CD8-positive, alpha-beta memory T cell (primary cell): ENCODE measurements at places on chromosomes 11 and 22.

GRCh38 chr11:107078375-107078774 lies 60.1 kb upstream of the GUCY1A2 start:
- DNase-seq: no peak

- DNase-seq: no peak
These were observed 50.3 kb upstream of the TTLL12 start for GRCh38 chr22:43237280-43237679.

DNA sequence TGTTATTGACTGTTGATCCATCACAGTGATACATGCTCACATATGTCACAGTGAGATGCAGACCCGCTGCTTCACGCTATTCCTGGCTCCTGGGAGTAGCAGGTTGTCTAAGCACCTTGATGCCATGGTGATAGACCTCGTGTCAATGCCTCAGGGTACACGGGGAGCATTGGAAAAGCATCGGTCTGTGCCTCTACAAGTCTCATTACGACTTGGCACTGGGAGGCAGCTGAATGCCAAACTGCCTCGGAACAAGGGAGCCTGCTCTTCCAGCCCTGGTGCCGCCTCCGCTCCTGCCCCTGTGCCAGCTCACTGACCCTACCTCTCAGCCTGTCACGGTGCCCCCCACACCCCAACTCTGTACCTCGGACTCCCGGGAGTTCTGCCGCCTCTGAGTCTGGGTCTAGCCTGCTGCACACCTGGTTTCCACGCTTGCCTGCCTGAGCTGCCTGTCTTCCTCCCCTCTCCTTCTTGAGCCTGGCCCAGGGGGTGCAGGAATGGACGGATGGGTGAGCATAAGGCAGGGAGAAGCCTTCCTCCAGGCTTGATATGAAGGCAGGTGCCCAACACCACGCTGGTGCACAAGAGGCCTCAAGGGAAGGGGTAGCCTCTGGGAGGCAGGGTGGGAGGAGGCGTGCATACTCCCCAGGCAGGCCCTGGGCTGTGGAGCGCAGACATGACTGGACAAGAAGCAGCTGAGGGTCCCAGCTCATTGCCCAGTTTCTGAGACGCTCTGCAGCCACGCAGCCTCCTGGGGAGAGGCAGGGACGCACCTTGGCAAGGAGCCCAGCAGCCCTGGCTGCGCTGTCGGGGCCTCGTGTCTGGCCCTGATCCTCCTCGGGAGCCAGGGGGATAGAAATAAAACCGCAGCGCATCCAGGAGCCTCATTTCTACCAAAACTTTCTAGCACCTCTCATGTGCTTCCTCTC lies 1.8 kb upstream of the NFAM1 start:
- DNase-seq: no peak

- no peak for DNase-seq
These were observed 364.3 kb downstream of the DCDC1 start for GRCh38 chr11:31005202-31005601.

GRCh38 chr22:43346521-43346929 lies 3.4 kb upstream of the SCUBE1 start:
- peak; percentile 56 for DNase-seq

DNA sequence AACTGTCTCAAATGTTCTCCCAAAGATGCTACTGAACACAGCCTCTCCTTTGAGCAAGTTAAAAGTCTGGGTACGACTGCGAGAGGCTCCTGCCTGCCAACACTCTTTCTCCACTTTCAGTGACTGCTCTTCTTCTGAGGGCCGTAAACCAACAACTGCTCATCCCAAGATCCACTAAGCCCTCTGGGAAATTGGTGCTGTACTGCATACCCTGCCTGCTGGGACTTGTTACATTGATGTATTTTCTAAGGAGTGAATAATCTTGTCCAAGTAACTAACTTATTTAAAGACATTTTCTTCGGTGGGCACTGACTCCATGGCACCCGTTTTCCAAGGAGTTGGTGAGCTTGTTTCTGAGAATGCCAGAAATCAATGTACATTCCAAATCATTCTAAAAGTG lies 87.2 kb downstream of the ZNF280B start:
- no peak for DNase-seq

- DNase-seq: no peak
These were observed 14.4 kb upstream of the PAMR1 start for GRCh38 chr11:35539781-35540281.

DNA sequence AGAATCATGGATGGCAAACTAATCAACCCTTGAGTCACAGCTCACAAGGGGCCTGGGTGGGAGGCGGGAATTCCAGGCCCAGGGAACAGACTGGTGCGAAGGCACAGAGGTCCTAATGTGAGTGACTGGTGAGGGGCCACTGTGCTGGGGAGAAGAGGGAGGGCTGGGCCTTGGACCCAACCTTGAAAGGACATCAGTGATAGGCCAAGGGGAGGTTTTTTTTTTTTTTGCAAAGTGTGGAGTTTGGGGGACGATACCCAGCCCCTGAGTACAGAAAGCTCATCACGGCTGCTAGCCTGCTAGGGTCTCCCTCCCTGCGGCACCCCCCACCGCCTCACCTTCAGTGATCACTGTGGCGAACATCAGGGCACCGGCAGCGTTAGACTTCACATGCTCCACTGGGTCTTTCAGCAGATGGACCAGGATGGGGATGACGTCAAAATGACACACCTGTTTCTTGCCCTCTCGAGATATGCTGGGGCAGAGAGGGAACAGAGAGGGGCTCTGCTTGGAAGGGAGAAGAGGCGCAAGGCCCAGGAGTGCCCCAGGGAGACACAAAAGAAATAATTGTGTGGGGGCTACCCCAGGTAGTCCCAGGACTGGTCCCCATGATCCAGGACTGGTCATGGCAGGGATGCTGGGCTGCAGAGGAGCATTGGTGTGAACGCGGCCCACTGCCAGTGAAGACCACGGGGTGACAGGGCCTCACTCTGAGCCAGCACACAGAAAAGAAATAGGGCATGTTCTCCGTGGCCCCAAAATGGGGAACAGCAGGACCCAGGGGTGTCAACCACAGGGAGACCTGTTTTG lies 8.6 kb upstream of the GNAZ start:
- no peak for DNase-seq

DNA sequence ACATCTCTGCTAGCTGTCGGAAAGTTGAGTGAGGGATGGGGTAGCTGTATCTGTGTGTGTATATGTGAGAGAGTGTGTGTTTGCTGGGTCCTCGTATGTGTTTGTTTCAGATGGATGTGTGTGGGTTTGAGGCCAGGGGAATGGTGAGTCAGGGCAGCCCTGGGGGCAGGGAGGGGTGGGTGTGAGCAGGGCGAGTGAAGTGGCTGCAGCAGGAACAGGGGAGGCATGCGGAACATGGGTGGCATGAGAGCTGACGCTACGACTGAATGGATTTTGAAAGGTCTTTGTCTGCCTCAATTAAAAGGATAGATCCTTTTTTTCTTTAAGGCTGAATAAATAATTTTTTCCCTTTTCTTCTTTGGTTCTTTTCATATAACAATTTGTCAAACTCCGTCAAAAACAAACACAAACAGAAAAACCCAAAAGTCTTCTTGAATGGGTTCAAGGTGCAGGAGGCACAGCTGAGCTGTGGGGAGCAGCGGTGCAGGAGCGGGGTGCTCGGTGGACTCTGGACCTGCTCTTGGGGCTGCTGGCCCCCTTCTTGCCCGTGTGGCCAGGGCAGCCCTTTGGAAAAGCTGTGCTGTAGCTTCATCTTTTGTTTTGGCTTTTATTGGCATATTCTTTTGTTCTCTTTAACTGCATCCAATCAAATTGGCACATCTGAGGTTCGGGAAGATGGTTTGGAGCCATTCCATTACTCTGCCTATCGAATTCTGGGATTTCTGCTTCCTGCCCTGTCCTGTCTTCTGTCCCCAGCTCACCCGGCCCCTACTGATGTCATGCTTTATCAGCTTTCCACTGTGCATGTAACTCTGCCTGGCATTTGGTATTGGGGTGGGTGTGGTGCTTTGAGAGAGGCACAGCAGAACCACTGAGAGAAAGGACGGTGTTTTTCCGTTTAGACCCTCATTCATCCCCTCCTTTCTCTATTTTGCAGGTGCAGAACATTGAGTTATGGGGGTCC lies 80.1 kb downstream of the ADAMTS15 start:
- no peak for DNase-seq

GRCh38 chr11:2675540-2675939 lies 24.3 kb downstream of the KCNQ1OT1 start:
- no peak for DNase-seq

DNA sequence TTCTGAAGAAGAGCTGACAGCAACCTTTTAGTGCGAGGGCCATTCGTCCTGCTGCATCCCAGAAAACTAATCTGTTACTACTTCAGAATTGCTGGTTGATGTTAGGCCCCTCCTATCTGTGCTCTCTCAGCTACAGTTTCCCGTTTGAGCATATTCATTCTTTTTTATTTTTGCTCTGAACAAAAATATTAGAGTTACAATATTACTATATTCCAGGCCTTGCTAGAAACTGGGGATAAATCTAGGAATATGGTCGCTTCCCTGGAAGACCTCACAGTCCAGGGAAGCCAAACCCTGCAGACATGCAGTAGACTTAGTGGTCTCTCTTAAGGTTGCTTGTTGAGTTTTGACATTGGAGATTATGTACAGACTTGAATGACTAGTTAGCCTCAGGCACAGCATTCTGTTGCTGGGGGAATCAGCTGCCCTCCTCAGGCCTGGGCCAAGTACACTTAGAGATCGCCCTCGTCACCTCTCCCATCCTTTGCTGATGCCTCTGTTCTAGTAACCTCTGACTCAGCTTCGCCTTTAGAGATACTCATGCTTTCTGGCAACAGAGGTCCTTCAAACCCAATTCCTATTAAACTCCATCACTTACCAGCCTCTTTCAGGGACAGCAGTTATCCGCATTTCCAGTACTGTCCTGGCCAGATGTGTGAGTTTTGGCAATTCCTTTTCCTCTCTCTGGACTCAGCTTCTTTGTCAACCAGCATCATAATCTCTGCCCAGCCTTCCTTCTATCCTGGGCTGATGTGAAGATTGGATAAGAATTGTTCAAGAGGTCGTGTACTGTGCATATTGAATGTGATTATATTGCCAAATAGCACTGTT lies 698 bp upstream of the ANAPC15 start:
- no peak for DNase-seq

- DNase-seq: no peak
These were observed 11.3 kb downstream of the MAML2 start for GRCh38 chr11:96331699-96332116.

DNA sequence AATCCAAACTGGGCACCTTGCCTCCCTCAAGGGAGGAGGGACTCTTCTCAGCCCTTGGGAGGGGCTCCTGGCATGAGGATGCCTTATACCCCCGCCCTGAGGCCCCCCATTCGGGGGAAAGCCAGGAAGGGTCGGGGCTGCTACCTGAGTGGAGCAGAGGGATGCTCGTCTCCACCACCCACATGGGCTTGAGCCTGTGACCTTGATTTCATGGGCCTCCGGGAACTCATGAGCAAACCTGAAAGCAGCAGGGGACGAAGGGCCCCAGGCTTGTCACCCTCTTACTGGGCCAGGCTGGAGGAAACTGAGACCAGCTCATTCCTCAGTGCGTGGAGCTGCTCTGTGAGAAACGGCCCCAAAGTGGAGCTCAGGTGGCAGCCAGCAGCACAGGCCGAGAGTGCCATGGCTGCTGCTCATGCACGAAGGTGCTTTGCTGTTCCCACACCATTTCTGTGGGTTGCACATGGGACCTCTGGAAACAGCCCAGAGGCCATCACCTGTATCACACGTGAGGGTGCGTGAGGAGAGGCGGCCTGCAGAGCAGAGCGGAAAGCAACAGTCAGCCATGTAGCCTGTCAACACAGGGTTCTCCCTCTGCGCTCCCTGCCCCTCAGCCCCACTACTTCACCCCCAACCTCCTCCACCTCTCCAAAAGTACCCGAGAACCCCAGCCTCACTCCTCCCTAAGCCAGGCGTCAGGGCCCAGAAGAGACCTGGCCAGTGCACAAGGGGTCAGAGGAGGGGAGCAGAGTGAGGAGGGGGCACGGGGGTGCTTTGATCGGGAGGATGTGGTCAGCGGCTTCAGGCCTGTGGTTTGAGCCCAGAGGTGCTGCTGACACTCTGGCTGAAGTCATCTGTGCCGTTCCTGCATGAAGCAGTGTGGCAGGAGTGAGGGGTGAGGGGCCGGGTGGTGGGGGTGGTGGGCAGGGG lies 14.1 kb upstream of the IL2RB start:
- peak; percentile 34 for DNase-seq

DNA sequence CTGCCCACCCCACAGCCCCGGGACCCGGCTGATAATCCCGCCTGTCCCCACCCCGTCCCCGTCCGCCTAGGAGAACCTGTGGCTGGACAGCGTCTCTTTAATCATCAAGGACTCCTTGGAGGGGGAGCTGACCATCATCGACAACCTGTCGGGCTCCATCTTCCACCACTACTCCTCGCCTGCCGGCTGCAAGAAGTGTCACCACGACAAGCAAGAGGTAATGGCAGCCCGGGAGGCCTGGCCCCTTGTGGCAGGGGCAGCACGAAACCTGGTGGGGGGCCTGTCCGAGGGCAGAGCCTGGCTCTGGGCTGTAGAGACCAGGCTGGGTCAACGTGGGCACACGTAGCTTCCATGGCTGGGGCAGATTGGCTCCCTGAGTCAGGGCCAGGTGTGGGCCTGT lies 109.1 kb downstream of the CACNA1I start:
- no peak for DNase-seq

- DNase-seq: no peak
These were observed 109.4 kb upstream of the OR4B1 start for GRCh38 chr11:48107188-48107704.

DNA sequence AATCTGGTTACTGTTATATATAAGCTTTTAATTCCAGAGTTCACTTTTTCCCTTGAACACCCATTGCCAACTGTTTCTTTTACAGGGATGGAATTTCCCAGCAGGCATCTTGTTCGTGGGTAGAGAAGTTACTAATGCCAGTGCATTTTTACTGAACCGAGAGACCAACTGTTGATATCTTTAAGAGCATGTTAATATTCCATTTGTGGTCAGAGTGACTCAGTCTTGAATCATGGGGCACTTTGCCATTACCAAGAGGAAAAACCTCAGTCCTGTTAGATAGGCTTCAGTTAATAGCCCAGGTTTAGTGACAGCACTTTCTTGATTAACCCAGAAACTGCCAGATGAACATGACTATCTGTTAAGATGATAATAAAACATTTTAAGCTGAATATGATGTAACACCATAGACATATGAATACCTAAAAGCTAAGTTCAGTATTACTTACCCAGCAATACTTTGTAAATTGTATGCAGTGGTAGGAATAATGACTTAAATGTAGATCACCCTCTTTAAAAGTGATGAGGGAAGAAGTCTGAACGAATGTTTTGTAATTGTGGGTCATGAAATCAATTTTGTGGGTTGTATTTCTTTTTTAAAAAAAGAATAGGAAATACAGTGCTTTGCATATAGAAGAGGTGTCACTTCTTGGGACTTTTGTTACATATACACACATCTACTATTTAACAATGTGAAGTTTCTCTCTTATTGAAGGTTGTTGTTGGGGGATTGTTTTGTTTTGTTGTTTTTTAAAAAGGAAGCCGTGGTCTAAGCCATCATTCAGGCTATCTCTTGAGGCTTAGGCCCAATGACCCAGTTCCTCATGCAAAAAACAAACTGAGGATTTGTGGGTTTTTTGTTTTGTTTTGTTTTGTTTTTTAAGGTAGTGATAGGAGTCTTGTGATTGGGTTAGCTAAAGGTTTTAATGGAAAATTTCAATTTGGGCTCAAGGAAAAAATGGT lies 79.2 kb upstream of the GRIK4 start:
- DNase-seq: no peak
